ENCODE measurements at places on chromosomes 11 and 22.

DNA sequence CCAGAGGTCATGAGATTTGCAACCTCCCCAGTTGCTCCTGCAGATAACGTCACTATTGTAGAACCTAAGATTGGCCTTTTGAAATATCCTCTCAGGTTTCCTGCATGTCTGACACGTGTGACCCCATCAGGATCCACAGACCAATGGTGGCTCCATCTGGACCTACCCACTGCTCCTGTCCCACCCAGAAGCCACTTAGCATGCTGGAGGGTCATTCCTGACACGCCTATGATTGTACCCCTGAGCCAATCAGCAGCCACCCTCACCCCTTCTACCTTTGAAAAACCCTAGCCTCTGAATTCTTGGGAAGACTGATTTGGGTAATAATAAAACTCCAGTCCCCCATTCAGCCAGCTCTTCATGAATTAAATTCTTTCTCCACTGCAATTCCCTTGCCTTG is 20.1 kb upstream of the NARS2 start:
- no peak for DNase-seq

GRCh38 chr11:96293598-96294021 is 49.4 kb downstream of the MAML2 start:
- DNase-seq, result peak; percentile 58

- DNase-seq, result no peak
Measured at GRCh38 chr22:44879301-44879680, 126.9 kb downstream of the ARHGAP8 start.

DNA sequence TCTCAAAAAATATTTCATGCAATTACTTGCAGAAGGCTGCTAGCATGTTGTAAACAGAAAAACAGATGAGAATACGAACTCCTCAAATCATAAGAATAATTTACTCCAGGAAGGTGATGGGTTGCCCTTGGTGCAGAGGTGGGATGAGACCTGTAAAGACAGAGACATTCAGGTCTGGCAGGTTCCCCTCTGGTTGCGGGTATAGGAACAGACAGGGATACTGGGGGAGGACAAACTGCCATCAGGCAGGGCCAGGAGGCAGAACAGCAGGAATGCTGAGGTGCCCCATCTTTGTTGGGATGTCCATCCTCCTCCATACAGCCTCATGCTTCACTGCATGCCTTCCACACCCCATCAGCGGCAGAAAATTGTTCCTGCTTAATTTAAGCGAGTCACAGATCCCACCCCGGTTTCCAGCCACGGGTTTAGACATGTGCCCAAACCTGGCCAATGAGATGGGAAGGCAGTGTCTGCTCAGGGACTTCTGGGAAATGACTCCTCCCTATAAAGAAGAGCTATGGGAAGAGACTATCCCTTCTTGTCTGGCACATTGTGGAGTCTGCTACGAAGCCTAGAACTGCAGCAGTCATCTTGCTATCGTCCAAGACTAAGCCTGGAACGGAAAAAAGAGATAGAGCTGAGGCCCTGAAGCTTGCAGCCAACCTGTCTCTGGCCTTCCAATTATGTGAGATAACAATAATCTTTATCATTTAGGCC is 23.1 kb upstream of the IRAG1 start:
- DNase-seq, result no peak

DNA sequence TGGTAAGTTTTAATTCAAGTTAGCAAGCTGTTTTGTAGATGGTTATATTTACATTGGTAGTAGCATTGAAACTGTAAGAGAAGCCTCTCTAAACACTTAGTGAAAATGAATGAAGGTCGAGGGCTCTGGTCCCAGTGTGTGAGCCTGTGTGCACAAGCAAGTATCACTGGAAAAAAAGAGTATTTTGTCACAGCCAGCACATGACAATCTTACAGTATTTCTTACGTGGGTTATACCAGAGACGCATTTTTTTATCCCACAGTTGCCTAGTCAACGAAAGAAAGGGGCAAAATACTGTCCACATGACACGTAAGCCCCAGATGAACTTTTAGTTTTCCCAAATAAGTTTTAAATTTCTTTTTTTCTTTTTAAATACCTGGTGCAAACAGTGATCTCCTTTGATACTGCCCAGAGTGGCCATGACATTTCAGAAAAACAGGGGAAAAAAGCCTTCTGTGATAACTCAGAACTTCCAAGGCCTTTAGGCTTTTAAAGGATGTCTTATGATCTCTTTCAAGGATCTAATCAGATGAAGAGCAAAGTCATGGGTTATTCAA is 23.5 kb downstream of the RAB38 start:
- no peak for DNase-seq

DNA sequence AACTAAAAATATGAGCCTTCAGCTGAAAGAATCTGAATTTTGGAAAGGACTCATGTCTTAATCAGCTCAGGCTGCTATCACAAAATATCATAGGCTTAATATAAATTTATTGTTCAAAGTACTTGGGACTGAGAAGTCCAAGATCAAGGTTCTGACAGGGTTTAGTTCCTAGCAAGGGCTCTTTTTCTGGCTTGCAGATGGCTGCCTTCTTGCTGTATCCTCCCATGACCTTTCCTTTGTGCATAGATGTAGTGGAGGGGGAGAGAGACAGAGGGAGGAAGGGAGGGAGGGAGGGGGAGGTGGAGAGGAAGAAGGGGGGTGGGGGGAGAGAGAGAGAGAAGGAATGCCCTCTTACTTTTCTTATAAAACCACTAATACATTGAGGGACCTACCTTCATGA is 306.8 kb upstream of the DDI1 start:
- no peak for DNase-seq

DNA sequence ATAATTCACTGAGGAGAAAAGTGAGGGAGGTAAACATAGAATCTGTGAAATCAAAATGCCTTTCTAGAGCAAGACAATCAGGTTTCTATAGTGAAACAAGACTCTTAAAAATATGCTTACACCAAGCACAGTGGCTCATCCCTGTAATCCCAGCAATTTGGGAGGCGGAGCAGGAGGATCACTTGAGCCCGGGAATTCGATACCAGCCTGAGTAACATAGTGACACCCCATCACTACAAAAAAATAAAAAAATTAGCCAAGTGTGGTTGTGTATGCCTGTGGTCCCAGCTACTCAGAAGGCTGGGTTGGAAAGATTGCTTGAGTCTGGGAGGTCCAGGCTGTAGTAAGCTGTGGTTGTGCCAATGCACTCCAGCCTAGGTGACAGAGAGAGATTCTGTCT is 43.2 kb upstream of the ME3 start:
- no peak for DNase-seq

Measured in inflammatory macrophage treated with lipopolysaccharide for 1 hour (primary cell).